Mesenteric fat pad (tissue), 1 donor: ENCODE measurements at places on chromosomes 1 and 21.

GRCh38 chr1:15942661-15943327 lies 33.1 kb downstream of the ZBTB17 start:
- no peak for DNase-seq

DNA sequence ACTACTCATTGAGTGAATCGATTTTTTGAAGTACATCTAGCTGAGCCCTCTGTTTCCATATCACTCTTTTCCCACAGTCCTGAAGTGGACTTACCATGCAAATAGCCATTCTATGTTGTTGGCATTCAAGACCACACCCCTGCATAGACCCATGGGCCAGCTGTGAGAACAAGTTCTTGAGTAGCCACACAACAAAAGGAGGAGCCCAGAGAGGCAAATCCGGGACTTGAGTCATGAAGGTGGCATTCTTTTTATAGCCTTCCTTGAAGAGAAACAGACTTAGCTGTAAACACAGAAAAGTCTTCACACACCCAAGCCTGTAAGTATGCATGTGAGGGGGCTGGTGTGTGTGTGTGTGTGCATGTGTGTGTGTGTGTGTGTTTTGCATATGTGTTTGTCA lies 13.8 kb upstream of the SPRR5 start:
- DNase-seq: no peak

DNA sequence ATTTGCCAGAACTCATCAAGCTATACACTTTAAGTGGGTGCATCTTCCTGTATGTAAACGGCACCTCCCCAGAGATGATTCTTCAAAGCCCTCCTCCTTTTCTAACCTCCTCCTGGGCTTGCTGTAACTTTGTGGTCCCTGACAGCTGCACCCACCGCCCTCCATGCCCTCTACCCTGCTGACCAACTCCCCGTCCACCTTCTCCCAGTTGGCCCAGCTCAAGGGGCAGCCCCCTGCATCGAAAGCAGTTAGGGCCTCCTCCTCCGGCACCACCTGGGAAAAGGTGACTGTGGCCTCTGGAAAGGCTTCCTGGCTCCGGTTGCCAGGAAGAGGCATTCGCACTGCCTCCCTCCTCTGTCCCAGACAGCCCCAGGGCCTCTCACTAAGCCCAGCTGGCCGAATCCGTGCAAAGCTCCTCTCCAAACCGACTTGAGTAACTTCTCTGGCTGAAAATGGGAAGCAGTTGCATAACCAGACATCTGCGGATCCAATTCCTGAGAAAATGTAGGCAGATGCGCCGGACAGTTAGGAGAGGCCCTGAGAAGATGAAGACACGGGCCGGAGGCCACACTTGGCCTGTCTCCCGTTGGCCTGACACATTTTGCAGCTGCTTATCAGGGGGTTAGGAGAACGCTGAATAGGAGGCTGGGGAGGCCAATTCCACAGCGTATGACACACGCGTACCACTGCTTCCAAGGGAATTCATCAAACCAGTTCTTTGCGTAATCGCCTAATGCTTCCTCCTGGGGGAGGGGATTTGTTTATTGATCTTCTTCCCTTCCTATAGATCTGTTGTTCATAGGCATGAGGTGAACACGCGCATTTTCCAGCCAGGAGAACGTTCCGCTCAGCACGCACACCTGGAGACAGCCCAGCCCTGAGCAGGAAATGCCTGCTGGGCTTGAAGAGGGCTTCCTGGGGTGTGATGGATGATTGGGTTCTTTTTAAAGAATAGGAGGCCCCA lies 48.7 kb upstream of the COL6A2 start:
- no peak for DNase-seq

DNA sequence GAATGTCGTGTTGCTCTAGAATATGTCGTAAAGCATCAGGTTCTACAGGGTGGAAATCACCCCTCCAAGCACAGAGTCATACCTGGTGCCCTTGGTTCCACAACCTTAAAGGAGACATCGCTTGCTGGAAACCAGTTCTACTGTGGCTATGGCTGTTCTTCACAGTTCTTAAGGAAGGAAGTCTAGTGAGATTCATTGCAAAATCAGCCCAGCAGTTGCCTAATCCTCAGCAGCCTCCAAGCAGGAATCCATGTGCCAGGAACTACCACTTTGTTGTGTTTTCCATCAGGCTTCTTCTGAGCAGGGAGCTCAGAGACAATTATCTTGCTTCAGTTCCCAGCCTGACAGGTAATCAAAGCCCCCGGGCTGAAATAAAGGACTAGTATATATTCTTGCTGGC lies 45.0 kb upstream of the SLC35F3 start:
- DNase-seq: no peak

- no peak for DNase-seq
Observed at GRCh38 chr21:33332143-33332542, 7.4 kb downstream of the IFNAR1 start.

- DNase-seq: no peak
Observed at GRCh38 chr1:51960262-51960661, 30.2 kb downstream of the RAB3B start.

DNA sequence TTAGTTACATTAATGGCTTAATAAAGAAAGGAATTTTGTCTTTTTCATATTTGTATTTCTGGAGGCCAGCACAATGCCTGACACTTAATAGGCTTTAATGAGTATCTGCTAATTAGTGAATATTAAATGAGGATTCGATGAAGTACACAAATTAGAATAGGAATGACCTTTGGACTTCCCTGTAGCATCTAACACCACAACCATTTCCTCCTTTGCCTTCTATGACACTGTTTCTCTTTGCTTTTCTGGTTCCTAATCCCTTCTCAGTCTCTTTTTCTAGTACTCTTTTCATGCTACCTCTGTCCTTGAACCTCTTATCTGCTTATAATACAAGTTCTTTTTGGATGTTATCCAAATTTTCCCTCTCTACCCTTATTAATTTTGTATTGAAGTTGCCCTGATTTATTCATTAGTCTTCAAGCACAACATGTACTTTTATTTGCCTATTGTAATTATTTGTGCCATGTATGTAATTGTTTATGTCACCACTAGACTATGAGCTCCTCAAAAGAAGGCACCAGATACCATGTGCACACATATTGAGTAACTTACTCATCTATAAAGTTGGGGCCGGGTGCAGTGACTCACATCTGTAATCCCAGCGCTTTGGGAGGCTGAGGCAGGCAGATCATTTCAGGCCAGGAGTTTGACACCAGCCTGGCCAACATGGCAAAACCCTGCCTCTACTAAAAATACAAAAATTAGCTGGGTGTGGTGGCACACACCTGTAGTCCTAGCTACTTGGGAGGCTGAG lies 23.8 kb downstream of the RPS27 start:
- DNase-seq: no peak

DNA sequence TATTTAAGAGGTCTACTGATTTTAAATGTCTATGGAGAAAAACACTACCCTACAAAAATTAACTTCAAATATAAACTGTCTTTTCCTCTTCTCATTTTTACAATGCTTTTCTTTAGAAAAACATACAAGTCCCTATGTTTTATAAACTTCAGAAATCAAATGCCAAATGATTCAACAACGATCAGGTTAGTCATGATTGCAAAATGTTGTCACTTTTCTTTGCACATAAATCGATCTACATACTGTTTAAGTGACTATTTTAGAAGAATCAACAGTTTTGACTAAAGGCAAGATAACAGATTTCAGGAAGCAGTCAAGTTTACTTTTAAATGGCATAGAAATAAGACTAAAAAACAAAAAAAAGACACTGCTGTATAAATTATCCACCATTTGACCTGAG lies 168.7 kb downstream of the GPATCH2 start:
- DNase-seq: no peak

DNA sequence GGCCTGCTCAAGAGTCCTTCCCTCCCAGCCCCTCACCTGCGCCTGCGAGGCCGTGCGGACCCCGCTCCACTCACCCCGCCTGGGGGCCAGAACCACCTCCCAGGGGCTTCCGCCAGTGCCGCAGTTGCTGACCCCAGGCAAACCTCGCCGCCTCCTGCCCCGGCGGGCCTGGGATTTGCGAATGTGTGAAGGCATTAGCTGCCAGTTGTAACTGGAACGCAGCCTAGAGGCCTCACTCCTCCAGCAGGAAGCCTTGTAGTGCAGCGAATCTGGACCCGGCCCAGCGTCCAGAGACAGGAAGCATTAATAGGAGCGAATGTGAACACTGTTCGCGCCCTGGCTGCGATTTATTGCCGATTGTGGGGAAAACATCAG lies 140.9 kb upstream of the ARHGEF16 start:
- no peak for DNase-seq
